ENCODE measurements at places on chromosomes 2 and 18.
A peak's percentile ranks its signal among the peaks of the same experiment; 100 is the strongest.

DNA sequence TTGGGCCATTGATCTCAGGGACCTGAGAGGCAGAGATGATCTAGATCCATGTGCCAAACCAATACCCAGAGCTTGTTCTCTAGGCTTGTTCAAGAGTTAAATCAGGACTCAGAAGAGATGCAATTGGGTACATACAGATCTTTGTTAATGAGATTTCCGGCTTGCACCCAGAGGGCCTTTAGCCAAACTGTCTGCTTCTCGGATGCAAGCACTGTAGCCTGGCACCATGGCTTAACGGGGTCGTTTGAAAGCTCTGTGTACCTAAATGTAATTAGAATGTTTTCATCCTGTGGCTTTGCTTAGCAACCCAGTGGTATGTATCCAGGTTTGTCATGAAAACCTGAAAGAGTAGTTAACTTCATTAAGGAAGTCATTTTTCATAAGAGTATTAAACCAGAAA, 94.2 kb downstream of the TPGS2 start:
- no peak for DNase-seq

DNA sequence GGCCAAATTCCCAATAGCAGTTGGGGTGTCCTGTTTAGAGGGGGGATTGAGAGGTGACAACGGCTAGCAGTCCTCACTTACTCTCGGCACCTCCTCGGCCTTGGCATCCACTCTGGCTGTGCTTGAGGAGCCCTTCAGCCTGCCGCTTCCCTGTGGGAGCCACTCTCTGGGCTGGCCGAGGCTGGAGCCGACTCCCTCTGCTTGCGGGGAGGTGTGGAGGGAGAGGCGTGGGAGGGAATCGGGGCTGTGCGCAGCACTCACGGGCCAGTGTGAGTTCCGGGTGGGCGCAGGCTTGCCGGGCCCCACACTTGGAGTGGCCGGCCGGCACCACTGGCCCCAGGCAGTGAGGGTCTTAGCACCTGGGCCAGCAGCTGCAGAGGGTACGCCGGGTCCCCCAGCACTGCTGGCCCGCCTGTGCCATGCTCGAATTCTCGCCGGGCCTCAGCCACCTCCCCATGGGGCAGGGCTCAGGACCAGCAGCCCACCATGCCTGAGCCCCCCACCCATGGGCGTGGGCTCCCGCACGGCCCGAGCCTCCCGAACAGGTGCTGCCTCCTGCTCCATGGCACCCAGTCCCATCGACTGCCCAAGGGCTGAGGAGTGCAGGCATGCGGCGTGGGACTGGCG, 705.9 kb upstream of the ZNF804A start:
- no peak for DNase-seq

GRCh38 chr2:207434899-207435465, 94.8 kb upstream of the CREB1 start:
- DNase-seq: no peak

DNA sequence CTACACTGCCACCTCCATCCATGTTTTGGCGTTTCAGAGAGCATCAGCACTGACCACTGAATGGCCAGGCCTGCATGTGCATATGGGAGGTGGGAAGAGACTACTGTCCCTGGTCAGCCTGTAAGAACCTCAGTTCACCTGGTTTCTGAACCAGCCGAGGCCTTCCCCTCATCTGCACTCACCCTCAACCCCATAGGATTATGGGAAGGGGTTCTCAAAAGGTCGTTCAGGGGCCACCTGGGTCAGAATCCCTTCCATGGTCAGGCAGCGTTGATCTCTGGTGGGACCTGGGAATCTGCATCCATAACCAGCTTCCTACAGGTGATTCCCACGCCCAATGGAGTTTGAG, 36.7 kb downstream of the TET3 start:
- no peak for DNase-seq

DNA sequence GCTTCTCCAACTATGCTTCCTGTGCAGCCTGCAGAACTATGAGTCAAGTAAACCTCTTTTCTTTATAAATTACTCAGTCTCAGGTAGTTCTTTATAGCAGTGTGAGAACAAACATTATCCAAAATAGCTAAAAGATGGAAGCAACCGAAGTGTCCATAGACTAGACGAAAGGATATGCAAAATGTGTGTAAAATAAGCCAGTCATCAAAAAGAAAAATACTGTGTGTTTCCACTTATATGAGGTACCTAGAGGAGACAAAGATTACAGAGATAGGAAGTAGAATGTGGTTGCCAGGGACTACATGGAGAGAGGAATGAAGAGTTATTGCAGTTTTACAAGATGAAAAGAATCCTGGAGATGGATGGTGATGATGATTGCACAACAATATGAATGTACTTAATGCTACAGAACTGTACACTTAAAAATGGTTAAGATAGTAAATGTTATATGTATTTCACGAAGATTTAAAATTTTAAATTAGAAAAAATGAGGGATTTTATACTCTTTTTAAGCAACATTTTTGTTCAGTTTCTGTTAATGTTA, 99.3 kb upstream of the FN1 start:
- DNase-seq: peak; percentile 54

DNA sequence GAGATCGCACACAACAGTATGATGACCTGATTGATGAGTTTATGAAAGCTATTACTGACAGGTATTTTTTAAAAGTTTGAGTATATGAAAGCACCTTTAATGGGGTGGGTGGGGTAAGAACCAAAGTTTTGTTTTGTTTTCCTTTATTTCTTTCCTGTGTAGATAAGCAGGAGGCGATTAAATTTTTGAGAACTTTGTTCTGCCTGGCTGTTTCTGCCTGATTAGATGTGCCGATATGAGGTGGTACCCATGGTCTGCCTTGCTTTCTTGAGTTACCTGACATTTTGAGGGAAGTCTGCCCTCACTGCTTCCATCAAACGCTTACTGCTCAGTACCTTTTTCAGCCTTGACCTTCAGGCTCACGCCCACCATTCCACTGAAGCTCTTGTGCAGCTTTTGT, 39.2 kb downstream of the ME2 start:
- DNase-seq: no peak

DNA sequence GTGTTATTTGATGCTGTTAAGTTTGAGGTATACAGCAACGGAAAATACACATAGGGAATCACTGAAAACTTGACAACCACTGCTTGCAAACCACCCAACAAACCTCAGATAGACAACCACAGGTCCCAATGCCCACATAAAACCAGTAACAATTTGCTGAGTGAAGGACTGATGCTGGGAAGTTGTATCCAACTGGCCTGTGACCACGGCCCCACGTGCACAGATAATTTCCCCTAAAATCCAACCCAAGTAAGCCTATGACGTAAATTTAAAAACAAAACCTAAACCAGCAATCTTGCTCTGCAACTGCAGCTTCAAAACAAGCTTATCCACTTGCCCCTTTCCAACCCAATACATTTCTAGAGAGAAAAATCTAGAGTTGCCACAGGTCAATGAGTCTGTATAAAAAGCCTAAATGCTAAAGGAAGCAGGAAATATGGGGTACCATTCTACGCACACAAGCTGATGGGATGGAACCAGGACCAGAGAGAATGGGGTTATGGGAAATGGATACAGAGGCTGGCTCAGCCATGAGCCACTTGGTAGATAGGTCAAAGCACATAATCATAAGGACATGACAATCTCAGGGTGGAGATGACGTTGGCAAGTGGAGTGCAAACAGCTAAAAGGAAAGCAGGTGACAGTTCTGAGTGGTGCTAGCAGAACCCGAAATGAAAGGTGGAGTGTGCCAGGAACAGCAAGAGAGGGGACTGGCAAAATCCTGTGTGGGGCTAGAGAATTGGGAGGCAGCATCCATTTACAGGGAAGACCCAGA, 27.8 kb upstream of the CREB1 start:
- DNase-seq: no peak

- peak; percentile 89 for DNase-seq
Observed at GRCh38 chr2:189129971-189130370, 49.6 kb downstream of the COL5A2 start.

DNA sequence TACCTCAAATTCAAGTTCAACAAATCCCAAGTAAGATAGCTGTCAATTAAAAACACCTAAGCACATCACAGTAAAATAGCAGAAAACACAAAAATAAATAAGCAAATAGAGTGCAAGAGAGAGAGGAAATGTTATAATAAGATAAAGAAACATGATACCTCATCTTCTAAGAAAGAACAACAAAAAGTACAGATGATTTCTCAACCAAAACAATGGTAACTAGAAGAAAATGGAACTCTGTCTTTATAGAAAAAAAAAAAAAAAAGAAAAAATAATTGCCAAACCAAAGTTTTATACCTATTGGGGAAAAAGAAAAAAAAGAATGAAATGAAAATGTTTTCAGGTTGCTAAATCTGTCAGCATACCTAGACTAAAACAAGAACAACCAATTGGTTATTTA, 1253.5 kb upstream of the CDH2 start:
- peak; percentile 20 for DNase-seq

- DNase-seq: no peak
Observed at GRCh38 chr2:175950512-175950911, 51.6 kb downstream of the LNPK start.

- no peak for DNase-seq
Observed at GRCh38 chr2:156592809-156593593, 156.8 kb downstream of the GPD2 start.

DNA sequence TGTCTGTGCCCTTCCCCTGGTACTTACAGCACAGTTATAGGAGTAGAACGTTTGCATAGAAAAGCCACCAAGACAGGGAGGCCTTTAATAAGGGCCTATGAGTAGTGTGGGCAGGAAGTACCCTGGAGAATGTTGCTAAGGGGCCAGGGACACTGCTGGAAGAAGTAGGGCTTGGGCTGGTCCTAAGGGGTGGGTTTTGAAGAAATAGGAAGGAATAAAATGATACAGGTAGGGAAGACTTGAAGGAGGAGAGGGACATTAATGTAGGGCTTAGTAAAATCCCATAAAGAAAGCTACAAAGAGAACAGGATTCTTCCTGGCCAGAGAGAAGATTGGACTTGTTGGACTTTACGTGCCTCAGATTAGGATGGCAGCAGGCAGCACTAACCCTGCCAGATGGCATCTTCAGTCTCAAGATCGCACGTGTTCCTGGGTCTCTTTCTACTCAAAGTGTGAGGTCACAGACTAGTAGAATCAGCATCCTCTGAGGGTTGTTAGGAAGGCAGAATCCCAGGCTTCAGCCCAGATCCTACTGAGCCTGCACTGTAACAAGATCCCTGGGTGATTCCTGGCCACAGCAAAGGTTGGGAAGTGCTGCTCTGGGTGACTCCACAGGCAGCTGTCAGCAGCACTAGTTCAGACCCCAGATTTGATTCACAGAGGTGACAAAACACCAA, 39.2 kb downstream of the EPAS1 start:
- DNase-seq: peak; percentile 87

GRCh38 chr2:54520687-54521086, 64.6 kb downstream of the SPTBN1 start:
- DNase-seq: peak; percentile 89

GRCh38 chr2:138831154-138831553, 51.0 kb upstream of the NXPH2 start:
- DNase-seq: peak; percentile 8
